Liver (tissue), 10 donors: ENCODE measurements at places on chromosomes 6 and 20. TPM values are rescaled to one million over a fixed set of nuclear protein-coding genes. Genes with fewer than 3 reads are reported as not detected.

C20orf144 gene
- not detected for polyA plus RNA-seq

- DNase-seq, result no peak
Measured at GRCh38 chr20:9066191-9066590, 2.7 kb upstream of the PLCB4 start.

DNA sequence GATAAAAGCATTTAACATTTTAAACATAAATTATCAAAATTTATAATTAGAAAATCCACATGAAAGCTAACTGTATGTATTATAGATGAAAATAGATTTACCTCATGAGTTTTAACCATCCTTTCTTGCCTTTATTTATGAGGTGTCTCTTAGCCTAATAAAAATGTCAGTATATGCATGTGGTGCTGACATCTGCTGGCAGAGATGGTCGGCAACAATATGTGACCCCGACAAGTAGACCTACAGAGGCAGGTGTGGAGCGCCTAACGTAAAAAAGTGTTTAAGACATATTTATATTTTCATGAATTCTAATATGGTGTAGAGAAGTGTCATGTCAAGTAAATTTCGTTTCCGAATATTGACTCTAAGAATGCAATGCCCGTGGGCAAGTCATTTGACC is 149.0 kb upstream of the FUT9 start:
- DNase-seq, result no peak

DNA sequence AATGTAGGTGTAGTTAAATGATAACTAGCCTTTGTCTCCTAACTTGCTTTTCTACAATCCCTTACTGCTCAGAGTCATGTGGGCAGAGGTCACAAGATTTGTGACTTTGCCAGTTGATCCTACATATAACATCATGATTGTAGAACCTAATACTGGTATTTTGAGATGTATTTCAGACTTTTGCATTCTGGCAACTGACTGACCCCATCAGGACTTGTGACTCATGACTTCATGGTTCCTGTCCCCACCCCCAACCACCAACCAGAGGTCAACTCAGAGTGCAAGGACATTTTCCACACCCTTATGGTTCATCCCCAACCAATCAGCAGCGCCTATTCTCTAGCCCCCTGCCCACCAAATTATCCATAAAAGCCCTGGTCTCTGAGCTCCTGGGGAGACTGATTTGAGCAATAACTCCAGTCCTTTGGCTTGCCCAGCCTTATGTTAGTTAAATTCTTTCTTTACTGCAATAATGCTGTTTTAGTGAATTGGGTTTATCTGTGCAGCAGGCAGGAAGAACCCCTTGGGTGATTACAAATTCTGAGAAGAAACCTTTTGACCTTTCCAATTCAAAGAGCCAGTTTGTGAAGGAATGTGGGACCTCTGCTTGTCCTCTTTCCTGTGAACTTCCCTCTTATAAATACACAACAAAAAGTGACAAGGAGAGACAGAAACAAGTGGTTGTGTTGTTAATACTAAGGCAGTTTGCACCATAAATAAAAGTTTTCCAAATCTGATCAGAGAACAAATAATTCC is 588.7 kb downstream of the UTRN start:
- no peak for DNase-seq

GRCh38 chr6:43995137-43995536 is 132.1 kb downstream of the MRPL14 start:
- DNase-seq, result no peak

DNA sequence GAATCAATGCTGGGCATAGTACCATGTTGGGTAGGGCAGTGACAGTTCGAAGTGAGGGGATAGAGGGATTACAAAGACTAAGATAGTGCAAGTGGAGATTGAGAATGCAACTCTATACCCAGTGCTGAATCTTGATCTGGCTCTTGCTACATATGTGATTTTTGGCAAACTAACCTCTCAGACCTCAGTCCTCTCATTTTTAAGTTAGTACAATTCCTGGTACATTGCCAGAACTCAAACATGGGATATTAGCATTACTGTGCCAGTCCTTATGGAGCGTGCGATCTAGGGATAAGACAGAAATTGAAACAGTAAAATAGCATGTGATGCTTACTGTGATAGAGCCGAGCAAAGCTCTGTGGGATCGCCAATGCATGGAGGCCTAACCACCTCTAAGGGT is 188.4 kb downstream of the MTFR2 start:
- no peak for DNase-seq

DNA sequence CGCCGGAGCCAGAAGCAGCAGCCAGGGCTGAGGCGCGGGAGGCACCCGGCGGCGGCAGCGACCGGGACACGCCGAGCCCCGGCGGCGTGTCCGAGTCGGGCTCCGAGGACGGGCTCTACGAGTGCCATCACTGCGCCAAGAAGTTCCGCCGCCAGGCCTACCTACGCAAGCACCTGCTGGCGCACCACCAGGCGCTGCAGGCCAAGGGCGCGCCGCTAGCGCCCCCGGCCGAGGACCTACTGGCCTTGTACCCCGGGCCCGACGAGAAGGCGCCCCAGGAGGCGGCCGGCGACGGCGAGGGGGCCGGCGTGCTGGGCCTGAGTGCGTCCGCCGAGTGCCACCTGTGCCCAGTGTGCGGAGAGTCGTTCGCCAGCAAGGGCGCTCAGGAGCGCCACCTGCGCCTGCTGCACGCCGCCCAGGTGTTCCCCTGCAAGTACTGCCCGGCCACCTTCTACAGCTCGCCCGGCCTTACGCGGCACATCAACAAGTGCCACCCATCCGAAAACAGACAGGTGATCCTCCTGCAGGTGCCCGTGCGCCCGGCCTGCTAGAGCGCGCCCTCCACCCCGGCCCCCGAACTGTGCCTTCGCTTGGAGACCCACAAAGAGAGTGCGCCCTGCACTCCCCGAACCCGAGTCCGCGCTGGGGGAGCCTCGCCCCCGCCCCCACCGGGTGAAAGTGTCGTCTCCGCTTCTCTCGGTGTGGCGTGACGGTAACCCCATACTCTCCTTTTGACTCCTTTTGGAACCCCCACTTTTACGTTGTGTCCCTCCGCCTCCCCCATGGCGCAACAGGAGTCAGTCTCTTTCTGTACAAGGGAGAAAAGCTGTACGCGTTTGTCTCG is 1.6 kb downstream of the INSM1 start:
- no peak for DNase-seq

STK4 gene
- 11.1 TPM for polyA plus RNA-seq

RIMS1 gene
- polyA plus RNA-seq, result not detected

DNA sequence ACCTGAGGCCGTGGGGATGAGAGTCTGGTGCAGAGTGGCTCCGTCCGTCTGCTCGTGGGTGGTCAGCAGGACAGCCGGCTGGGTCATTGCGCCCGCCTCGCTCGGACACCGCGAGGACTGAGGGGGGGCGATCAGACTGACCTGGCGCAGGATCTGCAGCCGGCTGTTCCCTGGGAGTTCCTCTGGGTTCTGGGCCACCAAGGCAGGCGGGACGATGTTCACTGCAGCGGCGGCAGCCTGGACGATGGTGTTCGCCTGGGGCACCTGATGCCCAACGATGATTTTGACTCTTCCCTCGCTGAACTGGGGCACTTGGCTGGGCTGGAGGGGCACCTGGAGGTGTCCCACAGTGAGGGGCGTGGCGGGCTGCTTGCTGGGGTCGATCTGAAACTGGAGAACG is 39.2 kb downstream of the ZFP64 start:
- DNase-seq, result no peak

- no peak for DNase-seq
Measured at GRCh38 chr20:52461582-52461981, 270.0 kb upstream of the ZFP64 start.

DNA sequence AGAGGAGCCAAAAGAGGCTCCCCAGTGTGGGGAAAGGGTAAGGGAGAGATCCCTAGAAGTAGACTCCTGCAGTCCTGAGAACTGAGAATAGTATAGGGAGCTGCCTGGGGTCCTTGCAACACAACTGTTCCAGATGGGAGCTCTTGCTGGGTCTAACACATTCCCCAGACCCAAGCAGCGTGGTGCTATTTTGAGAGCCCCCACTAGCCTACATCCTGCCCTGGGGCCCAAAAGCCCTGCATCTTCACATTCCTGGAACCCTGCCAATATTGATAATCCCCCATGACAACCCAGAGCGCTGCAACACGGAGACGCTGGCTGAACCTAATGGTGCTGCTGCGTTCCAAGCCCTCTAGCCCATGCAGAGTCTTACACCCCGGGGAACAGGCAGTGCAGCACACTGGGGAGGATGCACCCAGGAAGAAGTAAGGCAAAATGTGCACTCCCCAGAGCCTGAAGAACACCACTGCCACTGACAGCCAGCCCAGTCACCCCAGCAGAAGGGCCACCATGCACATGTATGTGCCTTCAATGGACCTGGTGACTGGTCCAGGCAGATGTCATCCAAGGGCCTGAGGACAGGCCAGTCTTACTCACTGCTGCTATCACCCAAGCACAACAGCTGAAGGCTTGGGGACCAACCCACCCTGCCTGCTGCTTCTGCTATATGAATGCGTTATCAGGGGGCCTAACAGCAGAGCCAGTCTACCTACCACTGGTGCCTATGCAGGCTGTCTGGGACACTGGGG is 7.0 kb upstream of the RNF217 start:
- no peak for DNase-seq
